ENCODE measurements at places on chromosomes 11 and 22.
A peak's percentile ranks its signal among the peaks of the same experiment; 100 is the strongest.

GRCh38 chr11:64152841-64153691 lies 12.8 kb downstream of the MACROD1 start:
- peak; percentile 61 for DNase-seq

- DNase-seq: no peak
Measured at GRCh38 chr22:42473484-42474193, 41.4 kb upstream of the NFAM1 start.

GRCh38 chr11:61617515-61617914 lies 36.6 kb upstream of the SYT7 start:
- no peak for DNase-seq

DNA sequence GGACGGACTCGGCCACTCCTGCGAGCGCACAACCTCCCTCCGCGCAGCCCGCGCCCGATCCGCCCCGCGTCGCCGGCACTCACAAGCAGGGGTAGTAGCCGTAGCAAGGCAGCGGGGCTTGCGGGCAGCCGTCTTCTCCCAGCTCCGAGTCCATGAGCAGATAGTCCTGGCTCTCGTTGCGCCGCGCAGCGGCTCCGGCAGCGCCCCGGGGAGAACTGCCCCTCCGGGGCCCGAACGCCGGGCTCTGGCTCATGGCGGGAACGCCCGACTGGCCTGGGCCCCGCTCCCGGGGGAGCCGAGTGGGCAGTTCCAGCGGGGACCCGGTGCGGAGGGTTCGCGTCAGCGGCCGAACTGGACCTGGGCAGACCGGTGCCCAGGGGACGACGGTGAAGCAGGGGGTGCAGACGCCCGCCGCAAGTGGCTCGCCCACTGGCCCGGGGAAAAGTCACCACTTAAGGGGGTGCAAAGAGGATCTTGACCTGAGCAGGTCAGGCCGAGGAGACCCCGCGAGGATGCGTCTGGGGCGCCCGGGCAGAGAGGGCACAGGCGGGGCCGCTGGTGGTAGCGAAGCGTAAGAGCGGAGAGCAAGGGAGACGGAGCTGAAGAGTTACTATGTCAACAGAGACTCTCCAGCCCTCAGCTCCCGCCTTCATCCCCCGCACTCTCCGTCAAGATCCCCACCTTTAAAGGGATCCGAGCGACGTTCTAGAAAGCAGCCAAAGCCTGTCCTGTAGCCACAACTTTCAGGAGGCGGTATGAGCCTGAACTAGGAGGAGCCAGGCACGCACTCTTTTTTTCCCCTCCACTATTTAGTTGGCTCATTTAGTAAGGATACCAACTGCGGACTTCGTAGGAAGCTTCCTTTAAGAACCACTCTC lies at the start of gene TRPC6:
Gene TRPC6 (minus strand): TSS at position 757 of the 878 bp plus-strand sequence. CDS start 504 bp downstream, at position 253.
- no peak for DNase-seq
